Brain microvascular endothelial cell (primary cell): ENCODE measurements at places on chromosomes 13 and 19.

GRCh38 chr13:99977334-99977911, 4.2 kb upstream of the ZIC2 start:
- DNase-seq = no peak

- no peak for DNase-seq
Observed at GRCh38 chr19:54107876-54108490, 5.3 kb downstream of the NDUFA3 start.

DNA sequence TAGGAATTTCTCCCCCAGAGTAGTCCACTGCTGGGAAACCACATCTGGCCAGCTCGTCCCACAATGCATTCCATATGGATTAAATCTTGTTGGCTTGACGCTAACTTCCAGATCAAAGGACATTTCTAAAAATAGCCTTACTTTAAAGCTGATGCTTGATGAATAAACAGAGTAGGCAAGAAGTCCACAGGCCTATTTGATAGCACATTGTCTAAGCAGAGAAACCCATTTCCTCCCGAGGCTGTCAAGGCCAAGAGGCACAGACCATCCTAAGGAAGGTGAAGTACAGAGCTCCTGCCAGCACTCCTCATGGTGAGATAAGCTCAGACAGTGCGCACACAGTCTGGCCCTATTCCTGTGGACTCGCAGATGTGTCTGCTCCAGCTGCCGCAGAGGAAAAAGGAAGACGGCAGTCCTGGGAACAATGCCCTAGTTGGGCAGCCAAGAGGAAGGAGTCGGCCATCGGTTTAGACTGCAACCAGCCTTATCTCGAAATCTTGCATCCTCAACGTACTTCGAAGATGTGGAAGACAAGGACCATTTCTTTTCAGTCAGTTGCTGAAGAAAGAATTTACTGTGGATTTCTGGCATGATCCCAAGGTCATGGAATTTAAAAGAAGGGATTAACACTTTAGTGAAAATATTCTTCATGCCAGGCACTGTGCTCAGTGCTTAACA, 156.8 kb downstream of the RGCC start:
- DNase-seq = peak; percentile 82

GRCh38 chr19:48997972-48998371, 4.3 kb downstream of the RUVBL2 start:
- DNase-seq = peak; percentile 66

GRCh38 chr19:48139053-48139452, 28.4 kb upstream of the PLA2G4C start:
- no peak for DNase-seq

DNA sequence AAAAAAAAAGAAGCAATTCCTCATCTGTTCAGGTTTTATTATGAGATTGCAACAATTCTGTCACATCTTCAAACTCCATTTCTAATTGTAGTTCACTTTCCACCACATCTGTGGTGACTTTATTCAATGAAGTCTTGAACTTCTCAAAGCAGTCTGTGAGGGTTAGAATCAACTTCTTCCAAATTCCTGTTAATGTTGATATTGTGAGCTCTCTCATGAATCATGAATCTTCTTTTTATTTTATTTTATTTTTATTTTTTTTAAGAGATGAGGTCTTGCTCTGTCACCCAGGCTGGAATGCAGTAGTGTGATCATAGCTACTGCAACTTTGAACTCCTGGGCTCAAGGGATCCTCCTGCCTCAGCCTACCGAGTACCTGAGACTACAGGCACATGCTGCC, 19.6 kb downstream of the ARHGAP35 start:
- DNase-seq = no peak

GRCh38 chr19:53980539-53981375, 10.7 kb upstream of the CACNG6 start:
- peak; percentile 70 for DNase-seq

GRCh38 chr13:26562512-26562890, 5.0 kb downstream of the WASF3 start:
- no peak for DNase-seq

DNA sequence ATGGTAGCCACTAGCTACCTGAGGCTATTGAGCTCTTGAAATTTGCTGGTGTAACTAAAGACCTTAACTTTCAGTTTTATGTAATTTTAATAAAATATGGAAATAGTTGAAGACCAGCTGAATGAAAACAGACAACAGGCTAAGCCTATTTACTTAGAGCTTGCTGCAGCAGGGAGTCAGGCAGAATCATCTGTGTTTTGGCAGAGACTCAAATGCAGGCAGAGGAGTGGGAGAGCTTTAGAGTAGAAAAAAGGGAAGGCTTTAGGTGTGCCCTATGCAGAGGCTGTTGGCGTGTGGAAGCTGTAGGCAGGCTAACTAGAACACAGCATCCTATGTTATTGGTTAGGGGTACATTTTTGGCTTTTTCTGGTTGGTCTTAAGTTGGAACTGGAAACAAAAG, 304.9 kb upstream of the NBEA start:
- DNase-seq = no peak

DNA sequence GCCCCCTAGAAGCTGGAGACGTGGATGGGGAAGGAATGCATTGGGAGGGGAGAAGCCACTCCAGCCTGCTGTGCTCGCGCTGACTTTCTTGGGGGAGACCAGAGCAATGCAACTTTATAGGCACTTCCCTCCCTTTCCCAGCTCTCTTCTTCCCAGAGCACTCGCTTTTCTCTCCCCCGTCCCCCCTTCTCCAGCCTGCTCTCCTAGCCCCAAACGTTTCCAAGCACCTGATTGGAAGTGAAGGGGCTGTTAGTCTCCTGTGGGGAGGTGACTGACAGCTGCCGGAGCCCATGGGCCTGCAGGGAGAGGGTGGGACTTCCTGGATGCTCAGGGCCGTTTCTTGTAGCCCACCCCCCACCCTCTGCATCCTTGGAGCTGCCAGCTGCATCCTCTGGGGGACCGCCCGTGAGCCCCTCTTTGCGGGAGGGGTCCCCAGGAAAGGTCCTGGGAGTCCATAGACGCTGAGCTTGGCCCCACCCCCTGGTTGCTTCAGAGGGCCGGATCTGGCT, 2.5 kb downstream of the HDGFL2 start:
- peak; percentile 52 for DNase-seq

DNA sequence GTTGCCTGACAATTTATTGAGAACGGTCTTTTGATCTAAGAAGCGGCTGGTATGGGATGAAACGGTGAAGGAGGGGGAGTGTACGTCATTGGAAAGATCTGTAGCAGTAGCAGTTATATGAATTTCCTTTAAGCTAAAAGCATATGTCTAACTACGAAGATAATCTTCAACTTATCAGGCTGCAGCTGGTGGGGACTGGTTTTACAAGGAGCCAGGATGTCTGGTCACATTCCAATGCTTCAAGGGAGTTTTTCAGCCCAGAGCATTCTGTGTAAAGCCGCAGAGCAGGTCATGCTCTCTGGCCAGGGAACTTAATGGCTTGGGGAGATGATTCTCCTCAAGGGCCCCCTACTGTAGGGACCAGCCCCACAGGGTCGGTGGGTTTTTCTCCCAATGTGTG, 29.2 kb downstream of the CLEC4M start:
- peak; percentile 5 for DNase-seq

- no peak for DNase-seq
Observed at GRCh38 chr13:51420681-51421490, 31.9 kb downstream of the INTS6 start.

DNA sequence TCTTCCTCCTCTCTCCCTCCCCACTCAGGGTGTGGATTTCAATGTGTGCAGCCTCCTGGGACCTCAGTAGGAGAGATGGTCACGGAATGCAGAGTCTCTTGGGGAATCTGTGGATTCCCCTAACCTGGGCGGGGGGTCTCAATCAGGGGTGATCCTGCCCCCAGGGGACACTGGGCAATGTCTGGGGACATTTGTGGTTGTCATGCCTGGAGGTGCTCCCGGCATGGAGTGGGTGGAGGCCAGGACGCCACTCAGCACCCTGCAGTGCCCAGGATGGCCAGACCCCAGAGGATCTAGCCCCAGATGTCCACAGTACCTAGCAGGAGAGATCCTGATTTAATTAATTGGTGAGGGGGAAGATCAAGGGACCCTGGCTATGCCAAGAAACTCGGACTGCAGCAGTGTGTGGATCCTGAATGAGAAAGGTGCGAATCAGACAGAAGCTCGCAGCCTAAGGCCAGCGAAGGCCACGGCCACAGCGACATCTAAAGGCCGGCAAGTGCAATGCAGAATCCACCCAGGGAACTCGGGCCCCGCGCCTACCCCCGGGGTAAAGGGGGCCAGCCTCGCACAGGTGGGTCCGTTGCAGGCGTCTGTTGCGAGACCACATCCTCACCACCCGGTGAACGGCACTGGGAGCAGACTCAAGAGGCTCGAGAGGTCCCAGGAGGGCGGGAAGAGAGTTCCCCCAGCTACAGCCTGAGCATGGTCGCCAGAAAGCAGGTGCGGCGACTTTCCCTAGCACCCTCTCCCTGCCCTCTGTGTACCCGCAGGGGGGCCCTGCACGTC, 88.8 kb downstream of the GNG7 start:
- no peak for DNase-seq

DNA sequence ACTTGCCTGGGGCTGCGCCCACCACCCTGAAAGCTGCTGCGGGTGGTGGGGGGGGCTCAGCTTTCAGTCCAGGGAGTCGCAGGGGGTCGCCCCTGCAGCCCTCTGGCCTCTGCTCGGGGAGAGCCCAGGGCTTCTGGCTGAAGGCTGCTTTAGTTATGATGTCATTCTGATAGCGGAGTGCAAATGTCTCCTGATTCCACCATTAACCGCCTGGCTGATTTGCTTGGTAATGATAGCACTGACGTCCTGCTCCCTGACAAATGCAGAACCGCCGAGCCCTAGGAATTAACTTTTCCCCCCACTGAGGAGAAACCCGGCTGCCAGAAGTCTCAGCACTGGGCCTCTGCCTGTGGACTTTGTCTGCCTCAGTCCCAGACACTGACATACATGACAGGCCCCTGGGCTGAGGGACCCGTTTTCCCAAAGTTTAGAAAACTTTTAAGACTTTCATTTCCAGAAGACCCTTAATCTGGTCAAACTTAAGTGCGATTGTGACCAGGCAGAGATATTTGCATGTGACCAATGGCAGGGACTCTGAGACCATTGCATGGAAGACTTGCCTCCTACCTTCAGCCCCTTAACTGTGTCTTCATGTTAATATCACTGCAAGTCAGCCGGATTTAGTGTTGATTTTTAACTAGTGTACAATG, 142.5 kb upstream of the ZNF536 start:
- DNase-seq = peak; percentile 4

DNA sequence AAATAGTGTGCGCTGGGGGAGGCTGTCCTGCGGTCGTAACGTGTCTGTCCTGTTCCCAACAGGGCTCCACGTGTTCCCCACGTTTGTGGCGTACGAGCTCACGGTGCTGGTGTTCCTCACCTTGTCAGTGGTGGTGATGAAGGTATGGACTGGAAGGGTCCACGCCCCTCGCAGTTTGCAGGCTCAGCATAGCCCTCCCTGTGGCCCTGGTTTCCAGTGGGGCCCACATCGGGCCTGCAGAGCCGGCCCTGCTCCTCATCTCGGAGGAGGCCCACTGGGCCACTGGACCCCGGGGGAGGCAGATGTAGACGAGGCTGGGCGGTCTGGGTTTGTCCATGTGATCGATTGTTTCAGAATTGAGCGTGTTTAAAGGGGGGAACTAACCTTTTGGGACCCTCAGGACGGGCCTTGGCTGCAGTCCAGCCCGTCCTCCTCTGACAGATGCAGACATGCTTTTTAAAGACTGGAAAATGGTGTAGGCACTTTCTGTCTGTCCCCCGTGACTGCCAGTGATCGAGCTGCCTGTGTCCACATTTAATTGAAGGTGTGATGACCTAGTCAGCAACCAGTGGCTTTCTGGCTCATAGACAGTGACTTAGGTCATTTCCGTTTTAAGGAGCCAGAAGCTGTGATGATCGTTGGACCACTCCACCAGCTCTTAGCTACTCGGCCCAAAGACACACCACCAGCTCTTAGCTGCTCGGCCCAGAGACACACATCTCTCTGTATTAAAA, 37.1 kb upstream of the TFDP1 start:
- DNase-seq = no peak

- DNase-seq = no peak
Observed at GRCh38 chr13:35874704-35875103, 256.5 kb downstream of the DCLK1 start.

- DNase-seq = no peak
Observed at GRCh38 chr19:30733826-30734550, 361.8 kb downstream of the ZNF536 start.

- no peak for DNase-seq
Observed at GRCh38 chr13:40292536-40292935, 373.9 kb downstream of the FOXO1 start.

DNA sequence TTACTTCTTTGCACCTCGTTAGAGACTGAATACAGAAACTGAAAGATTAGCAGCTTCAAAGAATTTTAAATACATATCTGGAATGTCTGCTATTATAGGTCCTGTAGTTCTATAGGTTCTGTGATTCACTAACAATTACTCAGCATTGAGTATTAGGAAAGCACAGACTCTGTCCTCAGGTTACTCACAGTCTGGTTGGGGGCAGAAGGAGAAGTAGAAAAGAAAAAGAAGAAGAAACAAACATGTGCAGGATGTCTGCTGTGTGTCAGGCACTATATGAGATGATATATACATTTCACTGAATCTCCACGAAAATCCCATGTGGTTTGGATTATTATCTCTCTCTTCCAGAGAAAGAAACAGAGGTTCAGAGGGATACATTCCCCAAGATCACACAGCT, 40.1 kb downstream of the SERTM1 start:
- no peak for DNase-seq
